Fibroblast of mammary gland (primary cell): ENCODE measurements at places on chromosomes 7 and 10.

GRCh38 chr7:23470330-23471105, at the start of gene IGF2BP3:
Gene IGF2BP3, minus strand, starts transcription at chr7:23470491. Its CDS starts 381 bp downstream, at chr7:23470110.
- peak; percentile 84 for DNase-seq

- DNase-seq: no peak
Observed at GRCh38 chr7:142606081-142606480, 143.2 kb upstream of the PRSS1 start.

DNA sequence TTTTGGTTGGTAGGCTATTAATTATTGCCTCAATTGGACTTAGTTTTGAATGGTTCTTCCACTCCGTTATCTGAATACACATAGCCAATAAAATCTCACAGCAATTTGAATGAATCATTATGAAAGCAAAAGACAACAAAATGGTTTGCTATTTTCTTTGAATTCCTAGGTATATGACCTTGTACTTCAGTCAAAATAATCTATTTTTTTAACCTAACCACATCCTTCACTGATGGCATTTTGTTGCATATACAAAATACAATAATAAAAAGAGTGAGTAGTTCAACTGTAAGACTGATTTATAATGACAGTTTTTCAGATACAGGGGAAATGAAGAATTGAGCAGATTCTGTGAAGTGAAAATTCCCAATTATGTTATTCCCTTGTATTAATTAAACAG, 433.1 kb downstream of the HTR7 start:
- DNase-seq: peak; percentile 44

DNA sequence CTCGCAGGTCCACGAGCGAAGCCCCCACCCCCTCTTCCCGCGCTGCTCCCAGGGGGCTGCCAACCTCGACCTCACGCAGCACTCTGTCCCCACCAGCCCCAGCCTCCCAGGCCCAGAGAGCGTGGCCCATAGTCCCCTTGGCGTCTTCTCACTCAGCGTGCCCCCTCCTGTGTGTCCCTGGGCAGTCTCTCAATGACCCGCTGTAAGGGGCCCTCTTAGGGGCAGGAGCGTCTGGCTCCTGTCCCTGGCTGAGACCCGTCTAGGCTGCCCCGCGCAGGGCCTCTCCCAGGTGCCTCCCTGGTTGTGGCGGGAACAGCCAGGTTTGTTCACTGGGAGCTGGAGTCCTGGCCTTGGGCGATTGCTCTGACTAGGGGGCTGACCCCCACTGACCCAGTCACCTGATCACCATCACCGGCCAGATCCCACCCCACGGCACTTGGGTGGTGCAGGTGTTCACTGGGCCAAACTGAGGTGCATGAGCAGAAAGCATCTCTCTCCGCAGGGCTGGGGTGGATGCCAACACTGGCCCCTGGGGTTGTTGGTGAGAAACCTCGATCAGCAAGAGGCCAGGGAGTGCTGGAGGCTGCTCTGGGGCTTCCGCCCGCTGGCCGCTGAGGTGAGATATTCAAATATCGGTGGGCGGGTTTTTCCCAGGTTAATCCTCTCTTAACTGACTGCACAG, 12.6 kb upstream of the WDFY4 start:
- no peak for DNase-seq

- DNase-seq: no peak
Observed at GRCh38 chr7:151439855-151440798, at the start of gene CRYGN. Gene CRYGN, minus strand, starts transcription at chr7:151440141. Its CDS starts 224 bp downstream, at chr7:151439917.

DNA sequence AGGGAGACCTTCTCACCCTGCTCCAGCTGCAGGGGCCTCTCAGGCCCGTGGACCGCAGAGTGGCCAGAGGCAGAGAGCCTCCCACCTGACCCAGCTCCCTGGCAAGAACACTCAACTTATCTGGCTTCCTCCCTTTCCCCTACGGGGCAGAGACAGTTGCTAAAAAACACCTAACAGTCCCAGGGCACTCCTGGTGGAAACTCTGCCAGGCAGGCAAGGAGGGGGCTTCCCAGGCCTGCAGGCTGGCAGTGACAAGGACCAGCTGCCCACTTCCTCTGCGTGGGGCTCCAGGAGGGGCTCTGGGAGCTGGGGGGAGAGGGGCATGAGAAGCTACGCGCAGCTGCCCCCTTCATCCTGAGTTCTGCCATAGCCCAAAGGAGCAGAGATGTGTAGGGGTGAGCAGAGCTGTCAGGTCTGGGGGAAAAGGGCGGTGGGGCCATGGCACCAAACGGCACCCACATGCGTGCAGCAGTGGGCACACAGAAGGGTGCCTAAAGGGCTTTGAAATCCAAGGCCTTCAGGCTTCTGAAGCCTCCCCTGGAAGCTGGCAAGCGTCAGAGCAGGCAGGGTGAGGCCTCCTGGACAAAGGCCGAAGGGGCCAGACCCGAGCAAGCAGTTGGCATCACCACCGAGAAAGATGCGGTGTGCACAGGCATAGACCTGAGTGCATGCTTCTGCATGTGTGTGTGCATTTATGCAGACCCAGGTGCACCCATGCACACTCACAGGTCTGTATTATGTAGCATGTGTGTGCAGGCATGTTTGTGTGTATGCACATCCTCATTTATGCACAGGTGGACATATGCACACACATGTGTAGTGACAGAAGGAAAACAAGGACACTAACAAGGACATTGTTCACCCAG, 14.4 kb downstream of the SPOCK2 start:
- DNase-seq: no peak

DNA sequence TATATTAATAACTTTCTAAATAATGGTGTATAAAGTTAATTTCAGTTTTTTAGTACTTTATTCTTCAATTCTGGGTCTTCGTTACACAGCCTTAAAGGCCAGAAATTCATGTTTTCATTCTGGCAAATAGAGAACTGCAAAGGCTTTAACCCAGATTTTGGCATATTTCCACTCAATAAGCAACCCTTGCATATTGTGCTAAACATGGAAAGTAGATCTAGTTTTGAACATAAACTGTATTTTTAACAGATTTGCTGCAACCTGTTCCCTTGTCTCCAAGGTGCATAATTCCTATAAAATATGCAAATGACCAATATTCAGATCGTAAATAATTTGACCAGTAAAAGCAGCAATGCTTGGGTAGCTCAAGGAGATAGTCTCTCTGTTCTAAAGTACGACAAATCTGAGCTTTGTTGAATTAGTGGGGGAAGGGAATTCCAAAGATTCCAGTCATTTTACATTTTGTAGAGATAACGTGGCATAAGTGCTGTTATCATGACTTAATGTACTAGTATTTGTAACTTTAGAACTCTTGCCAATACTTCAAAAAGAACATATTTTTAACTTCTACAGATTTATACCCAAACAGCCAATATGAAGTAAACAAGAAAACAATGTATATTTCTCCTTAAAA, 46.4 kb upstream of the RSBN1L start:
- peak; percentile 23 for DNase-seq
